Activated B cell treated with CpG ODN at 0.5 μM for 24 hours (primary cell): ENCODE measurements at places on chromosomes 3 and 15. TPM values are rescaled to one million over a fixed set of nuclear protein-coding genes. Genes with fewer than 3 reads are reported as not detected.

DNA sequence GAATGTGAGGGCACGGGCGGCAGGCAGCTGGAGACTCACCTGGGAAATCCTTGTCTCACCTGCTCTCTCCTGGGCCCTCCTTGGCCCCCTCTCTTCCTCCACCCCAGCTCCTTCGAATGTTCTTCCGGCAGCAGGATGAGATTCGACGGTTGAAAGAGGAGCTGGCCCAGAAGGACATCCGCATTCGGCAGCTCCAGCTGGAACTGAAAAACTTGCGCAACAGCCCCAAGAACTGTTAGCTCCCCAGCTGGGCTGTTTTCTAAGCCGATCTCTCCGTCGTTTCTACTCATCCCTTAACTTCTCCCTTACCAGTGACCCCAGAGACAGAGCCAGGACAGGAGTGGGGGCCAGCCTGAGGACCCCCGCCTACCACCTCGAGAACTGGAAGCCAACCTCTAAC, 95.0 kb downstream of the ANP32A start:
- DNase-seq = no peak

LRRC2 gene
- total RNA-seq = not detected in 2 replicates

- no peak for DNase-seq
These were observed 142.6 kb downstream of the PLCH1 start for GRCh38 chr3:155602307-155602706.

SLC49A4 gene
- 3.0 and 3.2 TPM in 2 replicates for total RNA-seq

DNA sequence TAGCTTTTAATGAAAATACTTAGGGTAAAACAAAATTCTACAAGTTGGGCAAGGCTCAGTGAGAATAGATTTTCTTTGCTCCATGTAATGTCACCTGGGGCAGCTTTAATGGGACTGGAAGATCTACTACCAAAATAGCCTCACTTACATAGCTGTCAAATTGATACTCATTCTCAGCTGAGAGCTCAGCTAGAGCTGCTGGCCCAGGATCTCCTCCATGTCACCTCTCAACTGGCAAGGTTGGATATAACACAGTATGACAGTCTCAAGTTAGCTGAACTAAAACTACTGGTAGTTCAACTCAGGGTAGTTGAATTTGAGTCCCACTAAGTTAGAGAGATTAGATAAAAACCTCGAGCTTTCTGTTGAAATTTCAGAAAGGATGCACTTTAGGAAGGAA, 218.5 kb upstream of the PLSCR5 start:
- no peak for DNase-seq

- no peak for DNase-seq
These were observed 7.5 kb upstream of the MTHFS start for GRCh38 chr15:79904271-79904670.
